ENCODE measurements at places on chromosomes 5 and 9. TPM values are rescaled to one million over a fixed set of nuclear protein-coding genes. Genes with fewer than 3 reads are reported as not detected.

- peaks cover 60% of the 10 kb centered on the region for H3K4me1 ChIP-seq
- H3K27ac ChIP-seq = no peak overlapping the region
- DNase-seq = no peak
- no peaks in the 10 kb centered on the region for H3K36me3 ChIP-seq
- no peaks in the 10 kb centered on the region for H3K27me3 ChIP-seq
These were observed 6.7 kb downstream of the VDAC1 start for GRCh38 chr5:133998042-133998441.

DNA sequence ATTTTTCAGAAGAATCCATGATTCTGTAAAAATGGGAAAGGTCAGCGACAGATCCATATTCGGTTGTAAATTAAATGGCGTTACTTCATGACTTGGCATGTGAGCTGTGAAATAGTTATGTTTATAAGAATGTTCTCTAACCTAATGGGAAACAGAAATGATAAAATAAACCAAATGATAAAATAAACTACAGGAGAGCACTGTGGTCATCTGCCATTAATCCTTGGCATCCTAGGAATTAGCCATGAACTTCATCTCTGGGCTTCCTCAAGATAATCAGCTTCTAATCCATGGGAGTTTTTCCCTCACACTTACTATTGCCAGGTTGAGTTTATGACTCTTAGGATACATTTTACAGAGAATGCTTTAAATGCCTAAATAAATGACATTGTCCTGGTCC is 94.6 kb upstream of the SLC30A5 start:
- no peak overlapping the region for H3K27ac ChIP-seq
- H3K36me3 ChIP-seq = no peaks in the 10 kb centered on the region
- DNase-seq = no peak
- H3K4me3 ChIP-seq = no peak overlapping the region
- H3K4me1 ChIP-seq = no peaks in the 10 kb centered on the region

- no peaks in the 10 kb centered on the region for H3K4me1 ChIP-seq
- no peak overlapping the region for H3K27ac ChIP-seq
- H3K27me3 ChIP-seq = no peaks in the 10 kb centered on the region
- no peak overlapping the region for H3K4me3 ChIP-seq
- no peak for DNase-seq
These were observed 362.0 kb downstream of the SPOCK1 start for GRCh38 chr5:137136991-137137632.

The CTXN3 gene
- not detected for total RNA-seq

DNA sequence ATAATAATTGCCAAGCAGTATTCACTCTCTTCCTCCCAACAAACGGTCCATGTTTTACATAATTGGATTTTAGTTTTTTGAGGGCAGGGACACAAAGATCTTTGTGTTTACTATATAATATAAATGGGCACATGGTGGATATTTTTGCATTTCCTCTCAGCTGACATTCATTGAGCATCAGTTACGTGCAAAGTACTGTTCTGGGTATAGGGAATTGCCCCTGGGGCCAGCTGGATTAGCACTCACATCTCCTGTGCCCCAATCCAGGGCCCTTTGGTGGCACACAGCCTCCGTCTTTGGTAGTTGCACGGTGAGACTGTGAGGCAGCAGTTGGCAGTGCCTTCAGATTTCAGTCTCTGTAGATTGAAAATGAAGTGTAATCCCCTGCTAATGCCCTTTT is 1.6 kb downstream of the TDRD7 start:
- peaks cover 3% of the 10 kb centered on the region for H3K4me1 ChIP-seq
- H3K27ac ChIP-seq = no peak overlapping the region
- no peaks in the 10 kb centered on the region for H3K36me3 ChIP-seq
- no peak for DNase-seq
- H3K27me3 ChIP-seq = no peaks in the 10 kb centered on the region

The PRDM12 gene
- total RNA-seq = 0.16 TPM

DNA sequence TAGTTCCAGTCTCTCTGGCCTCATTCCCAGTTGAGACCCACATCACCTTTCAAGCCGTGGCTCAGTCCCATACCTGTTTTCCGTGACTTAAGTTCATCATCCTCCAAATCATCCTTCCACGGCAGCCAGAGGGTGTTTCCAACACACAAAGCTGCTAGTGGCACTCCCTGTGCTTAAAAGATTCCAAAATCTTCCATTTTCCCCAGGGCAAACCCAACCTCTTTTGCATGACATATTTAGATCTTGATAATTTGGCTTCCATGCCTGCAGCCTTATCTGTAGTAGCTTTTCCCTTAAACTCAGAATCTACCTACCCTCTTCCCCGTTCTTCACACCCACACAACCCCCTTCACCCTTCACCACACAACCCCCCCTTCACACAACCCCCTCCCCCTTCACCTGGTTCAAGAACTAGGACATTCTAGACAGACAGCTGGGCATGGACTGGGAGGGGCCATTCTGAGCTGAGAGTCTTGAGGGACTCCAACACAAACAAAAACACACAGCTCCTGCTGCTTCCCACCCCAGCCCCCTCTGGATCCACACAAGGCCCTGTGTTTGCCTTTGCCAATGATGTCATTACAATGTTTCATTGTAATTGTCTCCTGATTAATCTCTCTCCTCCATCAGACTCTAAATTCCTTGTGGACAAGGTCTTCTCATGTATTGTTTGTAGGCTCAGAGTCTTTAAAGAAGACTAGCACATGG is 268.2 kb downstream of the SH3GL2 start:
- no peaks in the 10 kb centered on the region for H3K4me1 ChIP-seq
- DNase-seq = no peak
- no peak overlapping the region for H3K4me3 ChIP-seq
- no peaks in the 10 kb centered on the region for H3K27me3 ChIP-seq

The PCDHB7 gene
- not detected for total RNA-seq

GRCh38 chr5:127567026-127567768 is 49.8 kb downstream of the PRRC1 start:
- no peak overlapping the region for H3K27ac ChIP-seq
- no peak overlapping the region for H3K4me3 ChIP-seq
- H3K27me3 ChIP-seq = no peaks in the 10 kb centered on the region
- no peak for DNase-seq
- H3K36me3 ChIP-seq = no peaks in the 10 kb centered on the region

GRCh38 chr5:127602896-127603844 is 45.7 kb upstream of the CTXN3 start:
- H3K36me3 ChIP-seq = no peaks in the 10 kb centered on the region
- no peaks in the 10 kb centered on the region for H3K27me3 ChIP-seq
- no peak overlapping the region for H3K4me3 ChIP-seq
- no peak overlapping the region for H3K27ac ChIP-seq
- no peaks in the 10 kb centered on the region for H3K4me1 ChIP-seq

The NRG2 gene
- not detected for total RNA-seq

DNA sequence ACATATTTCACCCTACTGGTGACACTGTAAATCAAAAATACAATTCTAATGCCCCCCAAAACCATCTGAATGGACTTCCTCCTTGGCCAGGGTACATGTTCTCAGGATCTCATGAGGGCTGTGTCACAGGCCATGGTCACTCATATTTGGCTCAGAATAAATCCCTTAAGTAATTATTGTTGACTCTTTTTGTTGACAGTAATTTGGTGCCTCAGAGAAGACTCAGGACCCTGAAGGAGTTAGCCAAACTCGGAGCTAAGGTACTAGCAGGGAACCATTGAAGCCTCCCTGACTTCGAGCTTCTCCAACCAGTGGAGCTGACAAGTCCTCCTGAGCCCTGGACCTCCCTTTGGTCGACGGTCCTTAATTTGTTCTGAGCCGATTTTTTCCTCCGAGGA is 51.2 kb upstream of the SNAPC3 start:
- no peaks in the 10 kb centered on the region for H3K27me3 ChIP-seq
- H3K36me3 ChIP-seq = no peaks in the 10 kb centered on the region
- H3K4me1 ChIP-seq = no peaks in the 10 kb centered on the region
- H3K27ac ChIP-seq = no peak overlapping the region

DNA sequence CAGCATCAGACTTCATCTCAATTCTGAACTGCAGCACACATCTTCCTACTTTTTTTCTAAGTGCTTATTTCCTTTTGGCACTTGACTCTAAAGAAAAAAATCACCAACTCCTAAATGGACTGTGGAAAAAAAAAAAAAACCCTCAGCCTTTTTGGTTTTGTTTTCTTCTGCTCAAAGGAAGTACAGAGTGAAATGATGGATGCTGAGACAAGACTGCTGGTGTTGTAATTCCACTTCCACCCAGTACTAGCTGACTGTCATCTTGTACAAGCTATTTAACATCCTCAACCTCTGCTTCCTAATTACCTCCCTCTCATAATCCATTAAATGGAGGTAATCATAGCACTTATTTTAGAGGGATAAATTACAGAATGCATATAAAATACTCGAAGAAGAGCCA is 171.5 kb upstream of the GNA14 start:
- H3K36me3 ChIP-seq = peaks cover 7% of the 10 kb centered on the region
- no peak for DNase-seq
- no peaks in the 10 kb centered on the region for H3K4me1 ChIP-seq
- no peak overlapping the region for H3K4me3 ChIP-seq
- no peaks in the 10 kb centered on the region for H3K27me3 ChIP-seq

The HRH2 gene
- 5.5 TPM for total RNA-seq

The ZDHHC11B gene
- total RNA-seq = 3.2 TPM

DNA sequence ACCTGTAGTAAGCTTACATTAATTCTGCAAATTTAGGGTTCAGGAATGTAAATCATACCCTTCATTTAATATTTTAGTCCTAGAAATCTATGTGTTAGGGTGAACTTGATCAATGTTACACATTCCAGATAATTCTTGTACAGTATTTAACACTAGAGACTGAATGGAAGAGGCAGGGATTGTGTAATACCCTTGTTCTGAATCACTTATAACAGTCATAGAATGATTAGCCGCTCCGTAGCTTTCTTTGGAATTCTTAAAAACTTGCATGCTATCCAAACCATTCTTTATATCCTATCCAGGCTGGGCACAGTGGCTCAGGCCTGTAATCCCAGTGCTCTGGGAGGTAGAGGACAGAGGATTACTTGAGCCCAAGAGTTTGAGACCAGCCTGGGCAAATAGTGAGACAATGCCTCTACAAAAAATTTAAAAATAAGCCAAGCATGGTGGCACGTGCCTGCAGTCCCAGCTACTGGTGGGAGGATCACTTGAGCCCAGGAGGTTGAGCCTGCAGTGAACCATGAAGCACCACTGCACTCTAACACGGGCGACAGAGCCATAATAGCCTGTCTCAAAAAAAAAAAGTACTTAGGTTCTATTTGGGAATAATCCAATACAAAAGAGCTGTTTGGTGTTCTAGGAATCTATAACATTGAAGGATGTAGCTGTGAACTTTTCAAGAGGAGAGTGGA is 8.3 kb downstream of the ZNF483 start:
- no peaks in the 10 kb centered on the region for H3K27me3 ChIP-seq
- no peaks in the 10 kb centered on the region for H3K4me1 ChIP-seq
- peaks cover 10% of the 10 kb centered on the region for H3K36me3 ChIP-seq
- H3K4me3 ChIP-seq = no peak overlapping the region
- H3K27ac ChIP-seq = no peak overlapping the region
- no peak for DNase-seq

The TIMD4 gene
- total RNA-seq = 3.6 TPM

The HSPB3 gene
- total RNA-seq = not detected

DNA sequence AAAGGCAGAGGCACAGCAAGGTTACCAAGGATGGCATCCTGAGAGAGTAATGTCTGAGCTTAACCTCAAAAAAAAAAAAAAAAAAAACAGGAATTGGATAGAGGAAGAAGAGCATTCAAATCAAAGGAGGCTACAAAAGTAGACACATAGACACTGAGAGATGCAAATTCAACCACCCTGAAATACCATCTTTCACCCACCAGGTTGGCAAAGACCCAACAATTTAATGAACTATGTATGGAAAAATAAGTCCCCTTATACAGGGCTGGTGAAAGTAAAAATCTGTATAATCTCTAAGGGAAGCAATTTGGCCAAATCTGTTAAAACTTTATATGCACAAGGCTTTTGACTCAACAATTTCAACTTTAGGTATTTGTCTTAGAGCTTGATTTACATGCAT is 4.9 kb downstream of the NADK2 start:
- peaks cover 9% of the 10 kb centered on the region for H3K4me1 ChIP-seq
- no peaks in the 10 kb centered on the region for H3K27me3 ChIP-seq
- no peak overlapping the region for H3K27ac ChIP-seq
- no peaks in the 10 kb centered on the region for H3K36me3 ChIP-seq
- no peak for DNase-seq

- H3K27ac ChIP-seq = no peak overlapping the region
- H3K36me3 ChIP-seq = peaks cover 3% of the 10 kb centered on the region
- no peaks in the 10 kb centered on the region for H3K4me1 ChIP-seq
- H3K27me3 ChIP-seq = no peaks in the 10 kb centered on the region
- DNase-seq = no peak
These were observed 10.9 kb upstream of the FBXO38 start for GRCh38 chr5:148372893-148373292.

DNA sequence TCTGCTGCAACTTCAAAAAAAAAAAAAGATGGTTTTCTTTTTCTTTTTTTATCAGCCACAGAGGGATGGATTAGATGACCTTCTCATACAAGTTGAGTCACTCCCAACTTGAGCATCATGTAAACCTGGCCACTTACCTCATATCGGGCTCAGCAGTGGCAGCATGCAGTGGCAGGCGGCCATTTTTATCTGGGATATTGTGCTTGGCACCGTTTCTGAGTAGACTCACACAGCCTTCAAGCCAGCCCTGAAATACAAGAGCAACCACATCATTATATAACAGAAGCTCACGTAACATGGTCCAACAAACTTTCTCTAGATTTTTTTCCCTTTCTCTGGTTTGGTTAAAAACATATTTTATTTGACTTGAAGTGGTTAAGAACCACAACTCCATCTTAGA is 62.6 kb downstream of the ANKRD55 start:
- no peaks in the 10 kb centered on the region for H3K4me1 ChIP-seq
- no peak for DNase-seq
- H3K27me3 ChIP-seq = no peaks in the 10 kb centered on the region

Data from T-cell (primary cell).